ENCODE measurements at places on chromosomes 3 and 15.

DNA sequence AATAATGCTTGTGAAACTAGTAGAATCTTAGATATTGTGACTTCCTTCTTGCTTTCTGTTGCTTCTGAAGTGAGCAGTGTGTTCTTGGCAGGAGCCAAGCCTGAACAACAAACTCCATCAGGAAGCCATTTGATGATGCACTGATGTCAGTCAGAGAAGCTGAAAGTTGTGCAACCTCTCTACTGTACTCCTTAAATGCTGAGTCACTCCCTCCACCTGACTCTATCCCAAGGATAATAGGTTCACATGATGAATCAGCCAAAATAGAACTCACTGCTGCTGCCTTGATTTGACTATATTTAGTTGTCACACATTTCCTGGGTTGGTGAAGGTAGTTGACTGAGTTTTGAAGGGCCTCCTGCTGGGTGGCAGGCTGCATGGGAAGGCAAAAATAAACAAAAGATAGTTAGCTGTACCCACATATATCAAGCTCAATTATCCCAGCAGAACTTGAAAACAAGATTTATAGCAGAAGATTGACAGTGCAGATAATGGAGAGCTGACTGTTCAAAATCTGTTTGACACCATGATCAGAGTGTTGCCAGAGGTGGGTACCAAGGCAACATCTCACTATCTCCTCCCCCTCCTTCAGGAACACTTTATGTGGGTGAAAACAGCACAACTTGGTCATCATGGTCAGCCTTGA is 328.4 kb upstream of the DPH6 start:
- no peak for DNase-seq

- no peak for DNase-seq
Observed at GRCh38 chr3:25474052-25474451, 46.0 kb downstream of the RARB start.

GRCh38 chr3:117644203-117644602 is 934.6 kb downstream of the TUSC7 start:
- DNase-seq: no peak

DNA sequence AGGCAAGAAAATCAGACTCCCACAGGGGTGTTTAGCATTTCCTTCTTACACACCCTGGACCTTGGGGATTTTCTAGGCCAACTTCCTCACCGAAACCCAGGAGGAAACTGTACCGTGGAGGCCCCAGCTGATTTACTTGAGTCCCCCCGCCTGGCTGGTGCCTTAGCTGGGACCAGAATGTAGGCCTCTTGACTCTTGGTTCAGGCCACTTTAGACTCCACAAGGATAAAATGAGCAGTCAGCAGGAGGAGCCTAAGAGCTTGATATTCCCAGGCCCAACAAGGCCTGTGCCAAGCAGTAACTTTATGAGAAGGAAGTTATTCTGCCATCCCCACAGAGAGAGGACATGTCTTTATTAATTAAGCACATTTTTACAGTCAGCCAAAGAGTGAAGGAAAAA is 4.6 kb upstream of the APBA2 start:
- no peak for DNase-seq

GRCh38 chr15:67064607-67065530 is 533 bp upstream of the SMAD3 start:
- DNase-seq: no peak

DNA sequence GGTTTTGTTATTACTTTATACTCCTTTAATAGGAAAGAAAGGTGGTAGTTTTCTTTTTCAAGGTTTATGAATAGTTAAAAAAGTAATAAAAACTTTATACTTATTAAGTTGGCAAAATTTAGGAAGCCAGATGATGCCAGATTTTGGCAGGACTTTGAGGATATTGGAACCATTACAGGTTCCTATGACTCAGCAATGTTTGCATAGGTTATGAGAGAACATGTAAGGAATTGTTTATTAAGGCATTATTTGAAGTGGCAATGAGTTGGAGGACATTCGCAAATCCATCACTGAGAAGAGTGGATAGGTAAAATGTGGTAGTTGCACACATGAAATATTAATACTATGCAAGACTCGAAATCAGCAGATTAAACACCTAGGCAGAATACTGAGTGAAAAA is 29.9 kb downstream of the CDAN1 start:
- DNase-seq: no peak

- no peak for DNase-seq
Observed at GRCh38 chr3:14401692-14402303, 608 bp upstream of the SLC6A6 start.

DNA sequence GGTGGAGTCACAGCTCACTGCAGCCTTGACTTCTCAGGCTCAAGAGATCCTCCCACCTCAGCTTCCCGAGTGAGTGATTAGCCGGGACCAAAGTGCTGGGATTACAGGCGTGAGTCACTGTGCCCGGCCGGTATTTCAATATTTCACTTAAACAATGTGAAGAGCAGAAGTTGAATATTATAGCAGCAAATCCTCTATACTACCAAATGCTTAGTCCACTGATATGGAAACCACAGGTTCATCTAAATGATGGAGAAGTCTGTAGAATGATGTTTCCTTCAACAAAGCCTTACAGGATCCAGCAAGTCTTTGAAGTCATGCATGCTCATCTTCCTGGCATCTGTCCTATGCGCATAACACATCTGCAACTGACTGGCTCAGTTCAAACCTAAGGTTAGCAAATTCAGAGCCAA is 20.3 kb upstream of the UACA start:
- DNase-seq: no peak

GRCh38 chr15:96320703-96321638 is 9.5 kb upstream of the NR2F2 start:
- no peak for DNase-seq

DNA sequence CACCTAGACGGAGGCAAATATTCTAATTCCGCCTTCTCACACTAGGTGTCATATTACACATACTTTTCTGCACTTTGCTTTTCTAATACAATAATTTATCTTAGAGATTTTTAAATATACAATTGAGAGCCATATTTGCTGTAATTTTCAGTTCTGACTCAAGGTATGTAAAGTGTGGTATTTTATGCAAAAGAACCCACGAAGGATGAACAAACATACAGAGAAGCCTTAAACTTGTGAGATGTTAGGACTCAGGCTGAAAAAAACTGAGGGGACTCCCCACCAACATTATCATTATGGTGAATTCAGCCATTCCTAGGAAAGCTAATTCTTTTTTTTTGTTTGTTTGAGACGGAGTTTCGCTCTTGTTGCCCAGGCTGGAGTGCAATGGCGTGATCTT is 9.6 kb downstream of the ZBTB11 start:
- no peak for DNase-seq

DNA sequence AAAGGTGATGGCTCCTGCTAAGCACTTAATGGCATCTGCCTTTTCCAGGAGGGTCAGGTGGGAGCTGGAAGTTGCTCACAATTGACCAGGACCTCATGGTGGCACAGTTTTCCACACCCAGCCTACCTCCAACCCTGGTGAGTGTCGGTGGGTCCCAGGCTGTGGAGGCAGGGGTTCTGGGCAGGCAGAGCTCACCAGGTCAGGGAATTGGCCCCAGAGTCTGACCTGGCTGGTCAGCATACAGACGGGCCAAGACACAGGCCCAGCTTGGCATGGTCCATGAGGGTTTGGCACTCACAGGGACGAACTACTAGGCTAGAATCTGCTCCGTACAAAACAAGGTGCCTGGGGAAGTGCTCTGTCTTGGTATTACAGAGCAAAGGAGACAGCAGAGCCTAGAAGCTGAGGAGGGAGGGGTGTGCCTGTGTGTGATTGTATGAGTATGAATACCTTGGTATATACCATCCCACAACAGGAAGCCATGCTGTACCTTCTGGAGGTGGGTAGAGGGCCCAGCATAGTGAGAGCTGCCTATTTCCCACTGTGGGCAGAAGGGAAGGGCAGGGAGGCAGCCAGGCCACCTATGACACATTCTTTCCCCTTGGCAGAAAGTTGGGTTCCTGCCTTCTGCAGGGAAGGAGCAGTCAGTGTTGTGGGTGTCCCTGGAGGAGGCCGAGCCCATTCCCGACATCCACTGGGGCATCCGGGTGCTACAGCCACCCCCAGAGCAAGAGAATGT is 6.5 kb downstream of the APEH start:
- no peak for DNase-seq

- DNase-seq: no peak
Observed at GRCh38 chr15:66940368-66940767, 125.0 kb upstream of the SMAD3 start.

DNA sequence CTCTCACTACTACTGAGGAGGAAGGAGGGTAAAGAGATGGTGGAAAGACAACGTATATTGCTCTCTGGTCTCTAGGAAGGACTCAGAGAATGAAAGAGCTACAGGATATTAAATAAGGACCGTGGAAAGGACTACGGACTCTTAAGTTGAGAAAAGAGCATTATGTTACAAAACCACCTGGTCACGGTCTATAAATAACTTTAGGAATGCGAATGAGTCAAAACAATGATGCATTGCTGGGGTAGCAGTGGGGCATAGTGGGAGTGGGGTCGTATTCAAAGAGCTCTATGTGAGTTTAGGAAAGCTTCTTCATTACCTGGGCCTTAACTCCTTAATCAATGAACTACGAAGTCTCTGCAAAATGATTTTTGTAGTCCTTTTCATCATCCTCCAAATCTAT is 295.7 kb upstream of the SOX14 start:
- DNase-seq: no peak

DNA sequence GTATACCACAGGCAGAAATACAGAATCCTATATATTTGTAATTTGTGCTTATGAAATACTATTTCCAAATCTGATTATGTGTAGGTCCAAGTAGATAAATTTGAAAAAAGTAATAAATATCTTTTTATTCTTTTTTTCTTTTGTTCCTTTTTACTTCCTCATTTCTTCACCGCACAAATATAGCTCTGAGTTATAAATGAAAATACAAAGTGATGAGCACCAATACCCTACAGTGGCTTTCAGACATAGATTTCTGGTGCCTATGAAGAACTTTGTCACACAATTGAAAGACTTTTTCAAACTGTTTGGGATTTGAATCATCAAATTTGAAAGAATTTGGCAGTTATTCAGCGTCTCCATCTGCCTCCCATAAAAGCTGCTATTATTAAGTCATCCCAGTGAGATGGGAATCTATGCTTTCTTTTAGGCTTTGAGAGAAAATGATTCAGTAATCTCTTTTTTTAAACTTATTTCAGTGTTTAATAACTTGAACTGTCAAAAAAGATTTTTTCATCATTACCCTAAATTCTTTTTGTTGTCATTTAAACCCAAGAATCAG is 363.6 kb upstream of the GOLIM4 start:
- no peak for DNase-seq

GRCh38 chr3:140597792-140598191 is 80.1 kb upstream of the TRIM42 start:
- no peak for DNase-seq

DNA sequence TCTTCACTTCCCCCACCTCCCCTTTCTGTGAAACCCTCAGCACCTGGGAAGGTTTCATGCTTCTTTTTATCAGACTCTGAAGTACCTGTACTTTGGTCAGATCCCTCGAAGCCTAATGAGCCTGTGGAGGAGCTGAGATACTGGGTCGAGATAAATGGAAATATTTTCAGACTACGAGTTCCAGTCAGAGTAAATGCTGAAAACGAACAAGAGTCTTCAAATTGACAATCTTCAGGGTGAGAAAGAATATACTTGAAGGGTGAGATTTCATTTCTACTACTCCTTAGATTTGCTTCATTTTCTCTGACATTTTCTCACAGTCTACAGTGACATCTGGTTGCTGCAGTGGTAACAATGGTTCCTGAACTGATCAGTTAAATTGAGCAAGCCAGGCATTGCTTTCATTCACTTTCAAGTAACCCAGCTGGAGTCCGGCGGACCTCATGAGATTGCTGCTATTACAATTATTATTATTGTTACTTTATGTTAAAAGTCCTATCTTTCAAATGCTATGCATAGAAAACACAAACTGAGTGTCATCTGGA is 337.2 kb downstream of the VGLL3 start:
- DNase-seq: no peak

- no peak for DNase-seq
Observed at GRCh38 chr3:56684029-56684428, 964 bp upstream of the TASOR start.

GRCh38 chr3:136805795-136806194 is 13.1 kb upstream of the SLC35G2 start:
- no peak for DNase-seq
